Suppressor macrophage treated with lipopolysaccharide for 1 hour (primary cell): ENCODE measurements at places on chromosomes 4 and X.

GRCh38 chr4:99811850-99812249 lies 4.8 kb upstream of the DAPP1 start:
- peak; percentile 89 for DNase-seq

- DNase-seq: peak; percentile 96
These were observed 20.0 kb downstream of the CFAP97 start for GRCh38 chr4:185183622-185184281.

GRCh38 chrX:75748431-75748830 lies 36.6 kb downstream of the MAGEE2 start:
- DNase-seq: no peak

- peak; percentile 45 for DNase-seq
These were observed 17.1 kb downstream of the GAK start for GRCh38 chr4:915041-915474.

GRCh38 chr4:98485816-98486345 lies 172.5 kb downstream of the TSPAN5 start:
- DNase-seq: no peak

GRCh38 chrX:52574416-52575275 lies 57.8 kb upstream of the XAGE1B start:
- DNase-seq: peak; percentile 69
